Spleen (tissue), 13 donors: ENCODE measurements at places on chromosomes 3 and 15. TPM values are rescaled to one million over a fixed set of nuclear protein-coding genes. Genes with fewer than 3 reads are reported as not detected.

- no peak for DNase-seq
These were observed 4.8 kb downstream of the CLSTN2 start for GRCh38 chr3:139939681-139940190.

DNA sequence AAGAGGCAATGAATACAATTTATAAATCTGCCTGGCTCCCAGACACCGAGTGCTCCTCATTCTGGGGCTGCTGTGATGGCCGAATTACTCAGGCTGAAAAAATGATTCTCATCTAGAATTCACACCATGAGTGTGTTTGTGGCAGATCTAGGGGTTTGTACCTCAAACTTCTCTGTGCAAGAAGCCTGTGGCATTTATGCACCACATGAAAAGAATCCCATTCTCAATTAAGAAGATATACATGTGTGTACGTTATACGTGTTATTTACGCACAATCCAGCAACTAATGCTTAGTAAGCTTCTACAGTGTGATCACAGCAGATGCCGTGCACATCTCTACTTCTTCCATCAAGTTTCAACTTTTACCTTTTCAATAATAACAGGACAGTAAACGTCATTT, 476.8 kb downstream of the SHQ1 start:
- DNase-seq = no peak

DNA sequence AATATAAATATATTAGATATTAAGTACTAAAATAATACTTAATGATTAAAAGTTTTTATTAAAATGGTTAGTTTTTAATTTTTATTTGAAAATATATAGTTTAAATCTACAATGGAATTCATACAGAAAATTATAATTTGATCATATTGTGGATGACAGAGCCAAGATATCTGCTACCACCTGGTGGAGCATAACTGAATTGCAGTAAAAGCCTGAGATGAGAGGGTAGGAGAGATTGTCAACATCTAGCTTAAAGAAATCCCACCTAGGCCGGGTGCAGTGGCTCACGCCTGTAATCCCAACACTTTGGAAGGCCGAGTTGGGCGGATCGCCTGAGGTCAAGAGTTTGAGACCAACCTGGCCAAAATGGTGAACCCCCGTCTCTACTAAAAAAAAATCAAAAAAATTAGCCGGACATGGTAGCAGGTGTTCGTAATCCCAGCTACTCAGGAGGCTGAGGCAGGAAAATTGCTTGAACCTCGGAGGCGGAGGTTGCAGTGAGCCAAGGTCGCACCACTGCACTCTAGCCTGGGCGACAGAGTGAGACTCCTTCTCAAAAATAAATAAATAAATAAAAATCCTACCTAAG, 25.1 kb upstream of the CSTA start:
- no peak for DNase-seq

- DNase-seq = no peak
These were observed 102.5 kb downstream of the ECT2 start for GRCh38 chr3:172853005-172853404.

GRCh38 chr3:187368251-187369088, at the start of gene RTP4:
TSS of gene RTP4 (plus strand) at chr3:187368385. CDS start at chr3:187368442, 57 bp downstream.
- DNase-seq = no peak

DNA sequence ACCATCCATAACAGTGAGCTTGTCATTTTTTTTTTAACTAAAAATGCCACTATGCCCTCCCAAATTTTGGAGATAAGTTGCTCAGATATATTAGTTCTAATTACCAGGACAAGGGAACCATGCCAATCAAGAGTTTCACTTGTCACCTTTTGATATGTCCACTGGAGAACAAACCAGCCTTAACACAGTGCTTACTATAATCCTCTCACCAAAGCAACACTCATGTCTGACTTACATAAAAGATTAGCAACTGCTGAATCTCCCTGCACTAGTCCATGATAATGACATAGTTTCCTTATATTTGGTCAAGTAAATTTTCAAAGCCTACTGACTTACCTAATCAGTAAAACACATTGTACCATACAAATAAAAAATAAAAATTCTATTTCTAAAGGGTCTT, 44.4 kb downstream of the TTBK2 start:
- no peak for DNase-seq

- DNase-seq = no peak
These were observed 301.9 kb downstream of the CACNA2D3 start for GRCh38 chr3:54424292-54424691.

DNA sequence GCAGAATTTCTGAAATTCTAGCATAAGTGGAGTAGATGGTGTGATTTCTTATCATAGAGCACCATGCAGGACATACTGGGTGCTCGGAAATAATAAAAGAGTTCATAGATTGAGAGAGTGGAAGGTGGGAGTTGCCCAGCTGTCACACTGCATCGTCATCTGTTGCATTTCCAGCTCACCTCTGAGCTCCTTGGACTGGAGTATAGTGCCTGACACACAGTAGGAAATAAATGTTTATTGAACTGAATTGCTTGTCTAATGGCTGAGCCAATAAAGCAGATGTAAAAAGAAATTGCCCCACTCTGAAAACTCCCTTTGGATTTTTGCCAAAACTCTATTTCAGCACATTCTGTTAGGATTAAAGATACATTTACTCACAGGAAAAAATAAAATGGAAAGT, 108.9 kb upstream of the UBE2E1 start:
- DNase-seq = no peak

- no peak for DNase-seq
These were observed 356.7 kb upstream of the UMPS start for GRCh38 chr3:124373524-124373923.

DNA sequence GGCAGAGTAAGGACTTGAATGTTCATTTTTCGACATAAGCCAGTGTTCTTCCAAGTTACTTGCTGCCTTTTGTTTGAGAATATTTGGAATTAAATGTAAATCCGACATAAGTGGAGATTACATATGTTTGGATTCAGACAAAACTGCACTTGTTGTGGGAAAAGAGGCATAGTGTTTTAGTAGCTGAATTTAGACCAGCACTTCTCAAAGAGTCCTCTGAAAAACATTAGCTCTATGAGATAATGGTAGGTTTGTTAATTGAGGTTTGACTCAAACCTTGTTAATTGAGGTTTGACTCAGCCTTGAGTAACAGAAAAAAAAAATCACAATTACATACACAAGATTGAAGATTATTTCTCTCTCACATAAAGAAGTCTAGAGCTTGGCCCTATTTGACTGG, 132.5 kb downstream of the NSUN3 start:
- DNase-seq = no peak

- DNase-seq = no peak
These were observed 117.6 kb upstream of the IGSF10 start for GRCh38 chr3:151578495-151578894.

DNA sequence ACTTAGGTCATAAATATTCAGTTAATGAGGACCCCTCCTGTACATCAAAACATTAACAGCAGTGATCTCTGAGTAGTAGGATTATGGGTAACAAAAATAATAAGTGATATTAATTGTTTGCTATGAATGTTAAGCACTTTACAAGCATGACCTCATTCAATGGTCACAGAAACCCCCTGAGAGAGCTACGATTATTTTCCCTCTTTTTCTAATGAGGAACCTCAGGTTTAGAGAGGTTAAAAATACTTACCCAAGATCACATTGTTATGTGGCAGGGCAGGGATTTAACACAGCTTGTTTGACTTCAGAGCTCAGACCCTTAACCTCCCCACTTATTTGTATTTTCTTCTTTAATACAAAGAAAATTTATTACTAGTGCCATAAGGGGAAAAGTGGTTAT, 228.2 kb downstream of the TBL1XR1 start:
- no peak for DNase-seq

- DNase-seq = peak; percentile 98
These were observed at the start of gene TP53BP1 for GRCh38 chr15:43492673-43493601. TSS of gene TP53BP1 (minus strand) at chr15:43493156. CDS start at chr15:43493043, 113 bp downstream.

GRCh38 chr15:81492331-81492968, 118.4 kb upstream of the TMC3 start:
- DNase-seq = no peak

DNA sequence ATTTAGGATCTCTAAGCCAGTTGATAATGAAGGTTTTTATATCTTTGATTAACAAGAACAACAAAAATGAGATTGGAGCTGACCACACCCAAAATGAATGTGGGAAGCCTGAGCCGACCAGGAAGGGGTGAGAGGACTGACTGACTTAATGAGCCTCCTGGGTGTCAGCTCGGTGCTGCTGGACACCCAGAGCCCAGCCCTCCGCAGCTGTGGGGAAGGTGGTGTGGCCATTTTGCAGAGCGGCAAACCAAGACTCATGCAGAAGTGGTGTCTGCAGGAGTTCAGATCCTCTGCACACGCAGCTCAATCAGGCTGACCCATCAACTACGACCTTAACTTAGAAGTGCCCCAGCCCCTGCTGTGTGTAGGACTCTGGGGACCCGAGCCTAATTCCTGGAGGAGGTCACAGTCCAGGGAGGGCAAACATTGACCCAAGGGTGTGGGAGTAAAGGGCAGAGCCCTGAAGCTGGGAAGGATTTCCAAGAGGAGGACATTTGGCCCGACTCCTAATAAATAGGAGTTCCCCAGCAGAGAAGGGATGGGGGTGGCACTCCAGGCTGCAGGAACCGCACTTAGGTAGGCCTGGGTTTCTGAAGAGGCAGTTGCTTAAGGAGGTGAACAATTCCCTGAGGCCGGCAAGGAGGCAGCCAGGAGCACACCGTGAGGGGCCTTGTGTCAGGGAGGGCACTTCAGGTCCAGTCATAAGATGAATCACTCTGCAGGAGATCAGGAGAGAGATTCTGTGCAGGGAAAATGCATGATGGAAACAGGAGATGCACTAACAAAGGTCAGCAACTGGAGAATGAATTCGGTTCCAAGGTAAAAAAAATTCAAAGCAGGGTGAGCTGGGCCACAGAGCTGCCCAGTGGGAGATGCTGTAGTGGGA, 197.1 kb upstream of the TPM1 start:
- no peak for DNase-seq

GRCh38 chr15:72783640-72784455, at the start of gene ADPGK:
TSS of gene ADPGK (minus strand) at chr15:72783758. CDS start at chr15:72783691, 67 bp downstream.
- DNase-seq = peak; percentile 97

- DNase-seq = no peak
These were observed 51.9 kb downstream of the ARHGAP31 start for GRCh38 chr3:119346076-119346496.

- DNase-seq = no peak
These were observed 25.6 kb upstream of the LCTL start for GRCh38 chr15:66591322-66591862.

GRCh38 chr15:67839929-67840748, at the start of gene RNU6-1:
TSS of gene RNU6-1 (minus strand) at chr15:67840045.
- peak; percentile 98 for DNase-seq

DNA sequence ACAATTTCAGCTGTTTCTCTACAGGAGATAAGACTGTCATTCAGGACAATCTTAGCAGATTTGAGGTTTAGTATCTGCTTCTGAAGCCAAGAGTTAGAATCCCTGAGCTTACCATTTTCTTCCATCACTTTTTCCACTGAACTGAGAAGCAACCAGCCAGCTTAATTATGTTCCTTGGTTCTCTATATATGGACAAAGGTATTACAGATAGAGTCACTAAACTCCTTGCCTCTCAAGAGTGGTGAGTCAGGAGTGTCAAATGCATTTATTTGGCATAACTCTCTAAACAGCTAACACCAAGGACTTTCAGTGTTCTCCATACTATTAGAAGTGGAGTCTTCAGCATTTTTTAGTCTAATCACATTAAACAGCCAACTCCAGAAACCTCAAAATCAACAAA, 239.3 kb downstream of the ALCAM start:
- no peak for DNase-seq

DNA sequence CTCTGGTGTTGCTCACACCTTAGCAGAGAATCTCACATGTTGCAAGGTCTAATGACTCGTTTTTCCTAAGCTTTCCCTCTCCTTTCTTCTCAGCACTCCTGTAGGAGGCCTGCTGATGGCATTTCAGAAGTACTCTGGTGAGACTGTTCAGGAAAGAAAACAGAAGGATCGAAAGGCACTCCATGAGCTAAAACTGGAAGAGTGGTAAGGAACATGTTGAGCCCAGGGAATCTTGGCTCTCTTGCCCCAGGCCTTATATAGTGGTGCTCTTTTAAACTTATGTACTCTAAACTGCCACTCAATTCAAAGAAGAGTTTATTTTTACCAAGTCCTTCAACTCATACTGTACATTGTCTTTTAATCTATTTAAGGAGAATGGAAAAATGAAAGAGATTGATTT, 18.8 kb downstream of the TIMMDC1 start:
- DNase-seq = no peak

DNA sequence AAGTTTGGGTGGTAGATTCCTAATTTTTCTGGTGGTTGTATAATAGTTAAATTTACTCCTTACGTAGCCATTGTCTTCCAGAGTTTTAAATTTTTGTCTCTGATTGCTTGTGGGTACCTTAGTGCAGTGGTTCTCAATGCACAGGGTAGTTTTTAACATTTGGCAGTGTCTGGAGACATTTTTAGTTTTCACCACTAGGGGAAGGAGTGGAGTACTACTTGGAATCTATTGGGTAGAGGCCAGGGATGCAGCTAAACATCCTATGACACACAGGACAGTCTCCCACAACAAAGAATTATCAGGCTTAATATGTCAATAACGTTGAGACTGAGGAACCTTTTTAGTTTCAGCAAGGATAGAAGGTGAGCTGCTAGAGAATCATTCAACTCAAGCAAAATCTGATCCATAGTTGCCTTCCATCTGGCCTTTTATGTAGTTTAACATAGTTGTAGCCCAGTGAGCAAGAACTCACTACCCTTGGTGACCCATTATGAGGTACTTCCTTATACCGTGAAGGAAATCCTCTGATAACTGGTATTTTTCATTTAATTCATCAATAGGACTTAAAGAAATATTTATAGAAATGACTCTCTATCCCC, 8.6 kb upstream of the STX19 start:
- DNase-seq = no peak

- no peak for DNase-seq
These were observed 132.1 kb downstream of the LPP start for GRCh38 chr3:188286087-188286513.

DNA sequence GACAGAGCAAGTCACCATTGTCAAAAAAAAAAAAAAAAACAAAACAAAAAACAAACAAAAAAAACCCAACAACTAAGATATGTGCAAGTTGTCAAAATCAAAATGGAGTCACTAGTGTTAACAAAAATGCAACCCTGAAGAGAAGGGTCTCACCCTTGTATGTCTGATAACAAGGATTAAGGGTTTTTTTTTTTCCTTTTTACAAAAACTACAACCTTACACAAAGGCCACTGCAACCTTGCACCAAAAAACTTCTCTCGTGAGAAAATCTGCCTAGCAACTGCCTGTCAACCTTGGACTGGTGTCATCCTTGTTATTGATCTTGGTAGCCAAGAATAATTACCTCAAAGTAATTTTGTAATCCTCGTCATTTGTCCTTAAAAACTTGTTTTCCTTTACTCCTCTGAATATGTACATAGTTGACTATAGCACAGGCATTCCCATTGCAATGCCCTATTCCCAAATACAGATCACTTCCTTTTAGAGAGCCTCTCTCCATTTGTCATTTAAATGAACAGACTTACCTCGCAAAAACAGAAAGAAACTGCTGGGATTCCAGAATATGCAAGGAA, 24.0 kb downstream of the TFRC start:
- no peak for DNase-seq

CACNA2D2 gene
- 1.2 TPM for total RNA-seq

MUC20 gene
- 7.7 TPM for total RNA-seq

MNS1 gene
- total RNA-seq = not detected

ITGB5 gene
- 126 TPM for total RNA-seq

SLC27A2 gene
- 0.59 TPM for total RNA-seq

BFSP2 gene
- total RNA-seq = 3.0 TPM

REC114 gene
- total RNA-seq = not detected
